Amniotic epithelial cell (primary cell): ENCODE measurements at places on chromosomes 3 and 15.

DNA sequence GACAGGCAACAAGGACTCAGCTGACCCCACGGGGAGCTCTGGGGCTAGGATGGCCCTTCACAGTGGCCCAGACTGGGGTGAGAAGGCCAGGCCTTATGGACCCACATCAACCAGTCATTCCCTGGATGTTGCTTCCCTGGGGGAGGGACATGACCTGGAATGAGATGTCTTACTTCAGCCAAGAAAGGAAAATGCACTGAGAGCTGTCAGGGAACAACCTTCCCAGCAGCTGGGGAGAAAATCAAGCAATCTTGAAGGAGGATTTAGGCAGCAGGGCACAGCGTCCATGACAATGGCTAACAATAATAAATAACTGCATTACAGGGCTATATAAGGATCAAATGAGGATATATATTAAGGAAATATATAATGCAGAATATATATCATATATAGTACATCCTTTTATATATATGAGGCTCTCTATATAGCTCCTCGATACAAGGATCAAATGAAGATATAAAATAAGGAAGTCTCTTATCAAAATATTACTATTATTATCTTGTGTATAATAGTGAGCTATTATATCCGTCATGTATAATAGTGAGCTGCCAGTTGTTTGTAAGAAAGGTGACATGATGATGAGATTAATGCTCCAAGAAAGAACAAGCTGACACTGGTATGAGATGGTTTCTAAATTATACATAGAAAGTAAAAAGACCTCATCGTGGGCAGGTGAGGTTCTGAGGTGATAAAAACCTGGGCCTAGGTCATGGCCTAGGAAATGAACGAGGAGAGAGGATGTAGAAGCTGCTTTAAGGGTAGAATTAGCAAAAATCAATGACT is 117.8 kb upstream of the LIPC start:
- no peak for DNase-seq

DNA sequence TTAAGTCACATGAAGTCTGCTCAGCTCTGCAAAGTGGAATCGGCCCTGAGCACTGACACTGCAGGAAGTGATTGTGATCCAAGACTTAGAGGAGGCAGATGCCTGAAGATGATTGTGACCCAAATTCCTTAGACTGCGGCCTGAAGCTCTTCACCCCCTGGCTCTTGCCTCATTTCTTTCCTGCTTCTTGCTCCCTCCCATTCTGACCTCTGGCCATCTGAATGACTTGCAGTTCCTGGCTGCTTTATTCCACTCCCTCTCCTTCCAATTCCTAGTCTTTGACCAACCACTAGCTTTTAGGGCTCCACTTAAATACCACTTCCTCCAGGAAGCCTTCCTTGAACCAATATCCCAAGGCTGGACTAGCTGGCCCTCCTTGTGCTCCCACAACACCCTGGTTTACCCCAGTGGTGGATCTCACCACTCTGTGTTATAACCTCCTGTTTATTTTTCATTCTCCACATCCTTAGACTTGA is 9.9 kb upstream of the EPB42 start:
- DNase-seq = peak; percentile 20

GRCh38 chr3:47741925-47742324 is 39.8 kb downstream of the SMARCC1 start:
- no peak for DNase-seq

DNA sequence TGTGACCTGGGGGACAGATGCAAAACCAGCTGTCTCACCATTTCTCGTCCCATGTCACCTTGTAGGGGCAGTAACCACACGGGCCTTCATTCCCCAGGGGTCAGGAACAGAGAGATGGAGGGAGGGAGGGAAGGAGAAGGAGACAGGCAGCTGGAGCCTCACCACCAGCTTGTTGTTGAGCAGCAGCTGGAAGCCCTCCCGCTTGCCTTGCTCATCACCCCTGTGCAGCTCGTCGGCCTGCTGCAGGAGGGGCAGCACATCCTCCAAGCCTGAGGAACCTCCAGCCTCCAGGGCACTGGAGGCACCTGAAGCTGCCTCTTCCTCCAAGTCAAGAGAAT is 10.3 kb downstream of the RMDN3 start:
- no peak for DNase-seq

GRCh38 chr3:146250449-146251382 is at the start of gene PLSCR4:
PLSCR4 (minus strand) TSS chr3:146251105; CDS start chr3:146222071, 29,034 bp downstream.
- DNase-seq = peak; percentile 62

DNA sequence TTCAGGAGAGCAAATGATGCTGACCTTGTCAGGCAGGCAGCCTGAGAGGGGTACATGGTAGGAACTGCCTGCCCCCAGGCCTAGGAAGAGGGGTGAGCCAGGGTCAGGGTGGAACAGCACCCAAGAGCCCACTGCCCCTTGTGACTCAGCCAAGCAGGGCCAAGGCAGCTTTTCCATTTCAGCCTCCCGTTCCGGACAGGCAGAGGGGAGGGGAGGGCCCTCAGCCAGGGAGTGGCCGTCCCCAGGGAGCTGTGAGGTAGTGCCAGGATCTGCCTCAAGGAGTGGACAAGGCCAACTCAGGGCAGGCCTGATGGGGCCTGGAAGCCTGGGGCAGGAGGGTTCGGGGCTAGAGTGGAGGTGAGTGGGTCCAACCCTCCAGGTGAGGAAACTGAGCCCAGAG is 5.1 kb upstream of the ANKRD63 start:
- no peak for DNase-seq

DNA sequence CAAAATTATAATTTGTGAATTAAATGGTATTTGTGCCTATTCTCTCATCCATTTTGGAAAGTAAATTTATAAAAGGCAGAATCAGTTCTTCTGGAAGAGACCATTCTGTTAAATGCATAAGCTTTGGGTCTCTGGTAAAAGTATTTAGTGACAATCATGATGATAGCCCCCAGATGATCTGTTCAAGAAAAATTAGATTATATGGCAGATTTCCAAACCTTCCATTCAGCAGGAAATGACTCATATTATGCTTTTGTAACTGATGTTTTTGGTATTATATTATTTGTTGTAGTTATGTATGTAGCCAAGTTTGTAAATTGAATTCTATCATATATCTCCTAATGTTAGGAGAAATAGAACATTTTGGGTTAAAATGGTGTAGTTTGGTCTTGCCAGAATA is 340.8 kb upstream of the DPH6 start:
- peak; percentile 39 for DNase-seq

GRCh38 chr3:23624305-23624704 is 181.4 kb upstream of the UBE2E1 start:
- DNase-seq = no peak
